ENCODE measurements at places on chromosomes 6 and 20. TPM values are rescaled to one million over a fixed set of nuclear protein-coding genes. Genes with fewer than 3 reads are reported as not detected.
A peak's percentile ranks its signal among the peaks of the same experiment; 100 is the strongest.

- no peaks in the 10 kb centered on the region for H3K27me3 ChIP-seq
- no peak overlapping the region for H3K4me3 ChIP-seq
- no peak overlapping the region for H3K27ac ChIP-seq
- no peaks in the 10 kb centered on the region for H3K4me1 ChIP-seq
These were observed 157.5 kb downstream of the BMP7 start for GRCh38 chr20:57108742-57109570.

- no peaks in the 10 kb centered on the region for H3K36me3 ChIP-seq
- H3K27ac ChIP-seq = no peak overlapping the region
- no peaks in the 10 kb centered on the region for H3K4me1 ChIP-seq
- H3K4me3 ChIP-seq = no peak overlapping the region
- H3K27me3 ChIP-seq = no peaks in the 10 kb centered on the region
These were observed 216.2 kb upstream of the PRDM1 start for GRCh38 chr6:105869835-105870440.

- no peak overlapping the region for H3K27ac ChIP-seq
- H3K4me1 ChIP-seq = peaks cover 26% of the 10 kb centered on the region
- H3K36me3 ChIP-seq = no peaks in the 10 kb centered on the region
- no peak overlapping the region for H3K4me3 ChIP-seq
These were observed 7.6 kb downstream of the RIPOR2 start for GRCh38 chr6:24927985-24928745.

DNA sequence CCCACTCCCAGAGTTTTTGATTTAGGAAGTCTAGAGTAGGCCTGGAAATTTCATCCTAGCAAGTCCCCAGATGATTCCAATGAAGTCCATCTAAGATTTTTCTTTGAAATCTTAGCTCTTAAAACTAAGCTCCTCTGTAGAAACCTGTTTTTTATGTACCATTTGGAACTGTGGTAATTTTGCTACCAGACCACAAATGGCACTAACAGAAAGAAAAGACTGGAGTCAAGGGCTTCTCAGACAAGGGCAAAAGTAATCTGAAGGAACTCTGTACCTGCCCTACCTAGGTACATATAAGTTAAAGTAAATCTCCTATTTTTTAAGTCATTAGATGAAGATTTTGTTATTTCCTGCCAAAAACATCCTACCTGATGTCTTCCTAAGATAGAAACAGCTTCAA lies 155.0 kb upstream of the HTR1E start:
- DNase-seq = no peak
- H3K4me1 ChIP-seq = peaks cover 12% of the 10 kb centered on the region
- no peaks in the 10 kb centered on the region for H3K36me3 ChIP-seq

DNA sequence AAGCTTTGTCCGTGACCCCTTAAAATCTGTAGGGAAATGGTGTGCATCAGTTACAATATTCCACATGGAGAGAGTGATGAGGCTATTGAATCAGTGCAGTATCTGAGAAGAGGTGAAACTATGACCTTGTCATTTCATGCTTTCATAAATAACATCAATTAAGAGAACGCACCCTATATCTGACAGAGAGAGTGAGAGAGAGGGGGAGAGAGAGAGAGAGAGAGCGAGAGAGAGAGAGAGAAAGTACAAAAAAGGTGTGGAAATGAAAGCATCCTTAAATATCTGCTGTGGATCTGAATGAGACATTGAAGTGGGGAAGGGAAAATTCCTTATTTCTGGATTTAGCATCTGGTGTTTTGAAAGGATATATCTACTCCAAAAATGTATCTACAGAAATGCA lies 12.4 kb downstream of the GSTA4 start:
- H3K27me3 ChIP-seq = no peaks in the 10 kb centered on the region
- H3K4me1 ChIP-seq = peaks cover 3% of the 10 kb centered on the region
- H3K36me3 ChIP-seq = no peaks in the 10 kb centered on the region
- no peak for DNase-seq

DNA sequence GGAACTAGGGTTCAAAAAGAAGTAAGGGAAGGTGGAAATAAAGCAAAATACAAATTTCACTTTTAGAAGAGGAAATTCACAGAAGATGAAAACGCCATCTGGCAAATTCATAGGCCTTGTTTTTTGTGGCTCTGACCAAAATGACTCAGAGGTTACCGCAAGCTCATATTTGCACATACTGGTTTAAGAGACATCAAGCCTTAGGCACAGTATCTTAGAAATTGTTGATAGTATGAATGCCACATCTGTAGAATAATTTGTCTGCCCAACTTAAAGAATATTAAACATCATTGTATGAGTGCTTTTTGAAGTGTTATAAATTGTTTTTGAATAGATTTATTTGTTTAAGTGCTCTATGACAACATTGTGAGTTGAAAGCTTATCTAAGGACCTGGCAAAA lies 10.6 kb downstream of the TAAR1 start:
- no peak for DNase-seq
- no peaks in the 10 kb centered on the region for H3K27me3 ChIP-seq

DNA sequence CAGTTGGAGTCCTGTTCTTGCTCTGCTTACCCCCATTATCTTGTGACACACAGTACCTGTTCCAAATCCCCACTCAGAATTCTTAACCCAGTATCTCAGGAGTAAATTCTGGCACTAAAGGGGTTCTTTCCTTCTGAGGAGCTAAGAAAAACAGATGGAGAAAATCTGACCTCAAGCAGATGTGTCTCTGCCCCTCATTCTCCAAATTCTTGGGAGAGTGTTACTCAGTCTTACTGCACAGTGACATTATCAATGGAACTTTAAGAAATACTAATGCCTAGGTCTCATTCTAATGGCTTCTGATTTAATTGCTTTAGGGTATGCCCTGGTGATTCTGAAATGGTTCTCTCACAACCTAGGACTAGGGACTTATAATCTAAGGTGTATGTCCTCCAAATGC lies 40.6 kb upstream of the PTPRK start:
- H3K4me1 ChIP-seq = peaks cover 5% of the 10 kb centered on the region
- no peaks in the 10 kb centered on the region for H3K36me3 ChIP-seq
- no peak for DNase-seq
- H3K4me3 ChIP-seq = no peak overlapping the region
- H3K27ac ChIP-seq = no peak overlapping the region
- H3K27me3 ChIP-seq = peaks cover 11% of the 10 kb centered on the region

DNA sequence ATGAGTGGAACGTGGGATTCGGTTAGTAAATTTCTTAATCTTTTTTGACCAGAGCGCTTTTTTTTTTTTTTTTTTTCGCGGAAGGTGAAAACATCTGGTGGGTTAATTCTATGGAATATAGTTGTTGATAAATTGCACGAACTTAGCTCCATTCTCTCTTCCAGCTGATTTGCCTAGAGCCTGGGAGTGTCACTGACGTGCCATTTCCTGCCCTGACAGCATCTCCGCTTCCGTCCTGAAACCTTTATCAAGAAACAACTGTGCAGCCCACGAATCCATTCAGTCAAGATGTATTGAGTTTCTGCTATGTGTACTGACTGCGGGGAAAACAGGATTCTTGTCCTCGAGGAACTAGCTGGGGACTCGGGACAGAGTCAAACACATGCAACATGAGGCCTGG lies 59.5 kb upstream of the TGM3 start:
- H3K27me3 ChIP-seq = no peaks in the 10 kb centered on the region
- H3K4me1 ChIP-seq = no peaks in the 10 kb centered on the region
- no peak for DNase-seq
- H3K4me3 ChIP-seq = no peak overlapping the region
- H3K36me3 ChIP-seq = no peaks in the 10 kb centered on the region

DNA sequence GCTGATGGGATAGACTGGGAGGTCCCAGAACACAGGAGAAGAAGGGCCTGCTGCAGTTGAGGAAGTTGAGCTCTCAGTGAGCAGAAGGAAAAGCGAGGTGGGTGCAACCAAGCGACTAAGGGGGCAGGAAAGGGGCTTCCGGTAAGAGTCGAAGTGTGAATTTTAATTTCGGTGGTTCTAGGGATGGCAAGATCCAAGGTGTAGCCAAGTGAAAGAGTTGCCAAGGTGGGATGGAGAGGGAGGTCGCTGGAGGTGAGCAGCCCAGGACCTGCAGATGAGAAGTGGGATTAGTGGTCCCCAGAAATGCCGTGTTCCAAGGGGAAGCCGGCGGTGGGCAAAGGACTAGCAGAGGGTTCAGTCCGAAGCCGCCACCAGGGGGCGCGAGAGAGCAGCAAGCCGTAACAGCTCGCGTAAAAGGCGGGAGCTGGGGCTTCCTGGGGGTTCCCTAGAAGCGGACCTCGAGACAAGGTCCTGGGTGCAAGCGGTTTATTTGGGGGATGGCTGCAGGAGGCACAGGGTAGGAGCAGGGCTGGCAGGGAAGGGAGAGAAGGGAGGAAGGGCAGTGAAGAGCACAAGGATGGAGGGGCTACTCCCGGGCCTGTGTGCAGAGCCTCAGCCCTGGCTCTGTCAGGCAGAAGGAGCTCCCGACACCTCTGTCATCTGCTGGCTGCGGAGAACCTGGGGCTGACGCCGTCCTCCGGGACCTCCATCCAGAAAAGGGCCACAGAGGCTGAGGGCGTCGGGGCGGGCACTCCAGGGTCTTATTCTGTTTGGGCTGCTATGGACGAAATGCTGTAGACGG lies 103.6 kb downstream of the PAX1 start:
- no peaks in the 10 kb centered on the region for H3K36me3 ChIP-seq
- H3K4me3 ChIP-seq = no peak overlapping the region
- peak; percentile 92 for DNase-seq
- peaks cover 18% of the 10 kb centered on the region for H3K27me3 ChIP-seq
- no peak overlapping the region for H3K27ac ChIP-seq
- no peaks in the 10 kb centered on the region for H3K4me1 ChIP-seq

DNA sequence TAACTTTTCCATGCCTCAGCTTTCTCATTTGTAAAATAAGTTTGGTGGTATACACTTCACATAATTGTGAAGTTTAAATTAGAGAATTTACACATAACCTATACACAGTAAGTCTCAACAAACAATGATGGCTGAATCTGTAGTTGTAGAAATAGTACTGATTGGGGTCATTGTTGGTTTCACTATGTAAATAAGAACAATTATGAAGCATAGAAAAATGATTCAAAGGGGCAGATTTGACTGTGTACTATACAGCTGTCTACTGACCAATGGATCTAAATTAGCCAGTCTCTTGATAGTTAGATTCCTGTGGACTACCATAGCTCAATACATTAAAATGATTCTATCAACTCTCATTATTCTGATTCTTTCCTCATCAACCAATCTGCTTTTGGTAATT lies 181.1 kb upstream of the STXBP5 start:
- DNase-seq = no peak
- no peaks in the 10 kb centered on the region for H3K4me1 ChIP-seq
- no peaks in the 10 kb centered on the region for H3K36me3 ChIP-seq
- H3K4me3 ChIP-seq = no peak overlapping the region

DNA sequence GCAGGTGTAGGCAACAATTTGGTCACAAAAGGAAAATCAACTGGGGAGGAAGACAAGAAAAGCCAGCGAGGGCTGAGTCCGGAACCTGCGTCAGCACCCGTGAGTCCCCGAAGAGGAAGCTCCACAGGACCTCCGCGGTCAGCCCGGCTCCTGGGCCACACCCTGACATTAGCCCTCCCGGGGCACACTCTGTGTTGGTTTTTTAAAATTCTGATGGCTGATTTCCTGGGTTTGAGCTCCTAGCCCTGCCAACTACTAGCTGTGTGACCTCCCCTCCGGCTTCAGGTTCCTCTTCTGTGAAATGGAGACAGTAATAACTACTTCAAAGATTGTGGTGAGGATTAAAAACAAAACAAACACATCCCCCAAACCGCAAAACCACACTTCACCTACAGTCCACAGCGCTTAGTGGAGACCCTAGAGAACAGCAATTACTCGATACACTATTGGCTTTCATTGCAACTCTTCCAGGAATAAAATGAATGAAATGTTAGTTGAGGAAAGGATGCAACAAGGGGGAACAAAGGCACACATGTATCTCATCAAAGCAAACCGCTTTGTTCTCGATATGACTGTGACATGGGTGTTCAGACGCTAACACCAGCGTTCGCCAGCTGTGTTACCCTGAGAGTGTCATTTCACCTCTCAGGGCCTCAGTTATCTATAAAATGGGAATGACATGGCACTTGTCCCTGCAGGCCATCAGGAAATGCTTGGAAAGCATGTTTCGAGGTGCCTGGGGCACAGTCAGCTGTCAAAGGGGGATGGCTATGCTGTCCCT lies 985 bp downstream of the ZBP1 start:
- no peak overlapping the region for H3K4me3 ChIP-seq
- H3K36me3 ChIP-seq = no peaks in the 10 kb centered on the region
- H3K27me3 ChIP-seq = no peaks in the 10 kb centered on the region
- DNase-seq = no peak
- no peak overlapping the region for H3K27ac ChIP-seq

DNA sequence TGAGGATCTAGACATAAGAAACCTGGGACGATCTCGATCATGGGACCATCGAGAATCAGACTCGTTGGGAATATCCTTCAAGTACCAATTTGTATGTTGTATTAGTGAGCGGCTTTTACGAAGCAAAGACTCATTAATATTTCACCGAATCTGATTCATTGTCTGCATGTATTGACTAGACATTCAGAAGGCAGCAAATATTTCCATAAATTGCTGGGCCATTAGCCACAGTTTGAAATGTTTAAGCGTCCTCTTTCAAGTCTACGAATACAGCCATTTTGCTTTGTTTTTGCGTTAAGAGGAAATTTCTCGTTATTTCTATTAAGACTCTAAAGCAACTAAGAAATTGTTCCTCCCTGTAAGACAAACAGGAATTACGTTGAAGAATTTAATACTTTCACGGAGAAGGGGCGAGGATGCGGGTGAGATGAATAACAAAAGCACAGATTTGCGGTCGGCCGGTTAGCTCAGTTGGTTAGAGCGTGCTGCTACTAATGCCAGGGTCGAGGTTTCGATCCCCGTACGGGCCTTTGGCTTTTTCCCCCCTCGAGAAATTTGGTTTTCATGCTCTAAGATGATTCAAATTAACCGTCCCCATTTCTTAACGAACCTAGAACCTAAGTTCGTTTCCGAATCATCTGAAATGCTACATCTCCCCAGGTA lies 18.5 kb downstream of the POM121L2 start:
- H3K27ac ChIP-seq = no peak overlapping the region
- DNase-seq = peak; percentile 87
- no peaks in the 10 kb centered on the region for H3K4me1 ChIP-seq
- peaks cover 36% of the 10 kb centered on the region for H3K27me3 ChIP-seq

DNA sequence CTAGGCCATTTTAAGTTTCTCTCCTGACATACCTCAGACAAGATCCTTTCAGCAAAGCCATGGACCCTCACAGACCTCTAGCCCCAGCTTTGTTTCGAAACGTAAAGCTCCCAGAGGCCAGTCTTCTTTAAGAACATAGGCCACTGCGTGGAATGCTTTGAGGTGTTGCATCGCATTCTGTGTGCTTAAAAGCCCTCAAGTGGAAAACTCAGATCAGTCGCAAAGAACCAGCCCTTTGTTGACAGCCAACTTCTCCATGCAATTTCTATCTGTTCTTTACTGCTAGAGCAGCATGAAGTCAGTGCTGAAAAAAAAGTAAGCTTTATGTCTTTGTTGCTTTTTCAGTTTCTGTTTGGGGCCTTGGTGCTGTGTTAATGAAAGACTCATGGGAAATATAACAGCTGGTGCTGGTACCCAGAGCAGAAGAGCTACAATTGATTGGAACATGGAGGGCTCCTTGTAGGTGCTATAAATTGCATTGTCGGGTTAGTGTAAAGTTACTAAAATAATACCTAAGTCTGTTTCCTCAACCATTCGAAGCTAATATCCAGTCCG lies 142.6 kb downstream of the MAP3K7 start:
- peaks cover 14% of the 10 kb centered on the region for H3K4me1 ChIP-seq
- no peak for DNase-seq
- no peaks in the 10 kb centered on the region for H3K36me3 ChIP-seq
- H3K27me3 ChIP-seq = no peaks in the 10 kb centered on the region

GRCh38 chr6:894274-894673 lies 201.3 kb upstream of the EXOC2 start:
- H3K4me3 ChIP-seq = no peak overlapping the region
- no peaks in the 10 kb centered on the region for H3K4me1 ChIP-seq
- H3K27ac ChIP-seq = no peak overlapping the region
- H3K36me3 ChIP-seq = no peaks in the 10 kb centered on the region

The GTSF1L gene
- not detected for total RNA-seq

The MYB gene
- total RNA-seq = 1.5 TPM

The EIF2S2 gene
- 106 TPM for total RNA-seq
